Thoracic aorta (tissue), 2 donors: ENCODE measurements at places on chromosomes 6 and 20. TPM values are rescaled to one million over a fixed set of nuclear protein-coding genes. Genes with fewer than 3 reads are reported as not detected.

CDS2 gene
- 85.6 TPM for total RNA-seq

COL9A3 gene
- 0.54 TPM for total RNA-seq

GPX5 gene
- total RNA-seq = not detected

TGM2 gene
- 755 TPM for total RNA-seq

MAS1 gene
- total RNA-seq = 0.27 TPM

IRAK1BP1 gene
- 1.6 TPM for total RNA-seq
